ENCODE measurements at places on chromosomes 13 and 19.

- DNase-seq, result no peak
Observed at GRCh38 chr19:39997638-39998216, 867 bp downstream of the ZNF546 start.

DNA sequence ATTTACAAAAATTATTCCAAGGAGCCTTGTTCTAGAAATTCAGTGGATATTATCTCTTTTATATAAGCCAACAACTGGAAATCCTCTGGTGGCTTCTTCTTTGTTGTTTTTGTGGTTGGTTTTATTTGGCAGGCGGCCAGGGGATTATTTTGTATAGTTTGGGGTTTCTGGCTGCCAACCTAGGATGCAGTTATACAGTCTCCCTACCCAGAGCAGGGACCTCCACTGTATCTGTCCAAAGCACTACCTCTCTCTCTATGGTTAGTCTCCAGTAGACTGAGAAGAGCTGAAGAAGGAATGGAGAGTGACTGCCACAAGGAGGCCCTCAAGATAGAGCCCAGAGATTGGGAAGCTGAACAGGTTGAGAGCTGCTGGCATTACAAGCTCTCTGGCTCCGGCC, 80.2 kb downstream of the ZAR1L start:
- no peak for DNase-seq

- DNase-seq, result no peak
Observed at GRCh38 chr19:10855879-10856522, 7.8 kb downstream of the C19orf38 start.

GRCh38 chr19:6531163-6531955, 533 bp downstream of the TNFSF9 start:
- DNase-seq, result no peak

- no peak for DNase-seq
Observed at GRCh38 chr19:7772752-7773291, 9.8 kb downstream of the CLEC4M start.

GRCh38 chr13:62356977-62357376, 941.3 kb upstream of the PCDH20 start:
- DNase-seq, result no peak

GRCh38 chr19:1746401-1747284, 6.7 kb upstream of the ONECUT3 start:
- no peak for DNase-seq

- no peak for DNase-seq
Observed at GRCh38 chr19:14770136-14770535, 8.2 kb downstream of the ADGRE2 start.

- DNase-seq, result no peak
Observed at GRCh38 chr13:101325423-101325822, 90.9 kb downstream of the NALCN start.

DNA sequence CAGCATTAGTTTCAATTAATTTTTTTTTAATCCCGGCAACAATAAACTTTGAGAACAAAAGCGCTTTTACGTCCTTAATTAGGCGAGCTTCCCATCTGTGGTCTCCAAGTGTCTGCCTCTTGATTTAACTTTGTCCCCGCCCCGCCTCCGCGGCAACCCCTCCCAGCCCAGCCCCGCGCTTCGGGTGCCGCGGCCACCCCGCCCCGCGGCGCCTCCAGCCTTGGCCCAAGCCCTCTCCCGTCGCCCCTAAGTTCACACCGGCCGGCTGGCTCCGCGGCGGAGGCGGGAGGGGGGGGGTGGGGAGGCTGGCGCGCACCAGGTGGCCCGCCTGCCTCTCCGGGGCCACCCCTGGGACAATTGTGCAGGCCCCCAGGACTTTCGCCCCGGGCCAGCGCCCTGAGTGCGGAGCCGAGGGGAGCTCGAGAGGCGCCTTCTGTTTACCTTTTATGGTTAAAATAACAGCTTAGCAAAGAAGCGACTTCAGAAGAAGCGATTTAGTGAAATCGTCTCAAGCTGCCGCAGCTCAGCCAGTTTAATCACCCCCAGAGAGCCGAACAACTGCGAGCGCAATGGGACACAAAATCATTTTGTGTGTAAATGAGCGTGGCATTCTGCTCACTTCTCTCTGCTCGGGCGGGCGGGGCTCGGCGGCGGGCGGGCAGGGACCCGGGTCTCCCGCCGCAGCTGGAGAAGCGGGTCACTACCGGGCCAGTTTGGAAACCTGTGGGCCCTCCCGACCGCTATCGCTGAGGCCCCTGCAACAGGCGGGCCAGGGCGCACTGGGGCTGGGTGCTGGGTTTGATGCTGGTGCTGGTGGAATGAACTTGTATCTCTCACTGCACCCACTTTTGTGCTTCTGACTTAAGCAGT, 1.4 kb downstream of the KCTD15 start:
- DNase-seq, result no peak

GRCh38 chr13:108154421-108154858, 60.9 kb downstream of the LIG4 start:
- no peak for DNase-seq

DNA sequence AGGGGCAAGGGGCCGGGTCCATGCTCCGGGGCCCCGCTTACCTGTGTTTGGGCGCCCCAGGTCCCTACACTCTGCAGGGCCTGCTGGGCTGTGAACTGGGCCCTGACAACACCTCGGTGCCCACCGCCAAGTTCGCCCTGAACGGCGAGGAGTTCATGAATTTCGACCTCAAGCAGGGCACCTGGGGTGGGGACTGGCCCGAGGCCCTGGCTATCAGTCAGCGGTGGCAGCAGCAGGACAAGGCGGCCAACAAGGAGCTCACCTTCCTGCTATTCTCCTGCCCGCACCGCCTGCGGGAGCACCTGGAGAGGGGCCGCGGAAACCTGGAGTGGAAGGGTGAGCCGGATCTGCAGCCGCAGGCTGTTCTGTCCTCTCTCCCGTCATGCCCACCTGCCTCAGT, 1.7 kb downstream of the FCGRT start:
- DNase-seq, result no peak

DNA sequence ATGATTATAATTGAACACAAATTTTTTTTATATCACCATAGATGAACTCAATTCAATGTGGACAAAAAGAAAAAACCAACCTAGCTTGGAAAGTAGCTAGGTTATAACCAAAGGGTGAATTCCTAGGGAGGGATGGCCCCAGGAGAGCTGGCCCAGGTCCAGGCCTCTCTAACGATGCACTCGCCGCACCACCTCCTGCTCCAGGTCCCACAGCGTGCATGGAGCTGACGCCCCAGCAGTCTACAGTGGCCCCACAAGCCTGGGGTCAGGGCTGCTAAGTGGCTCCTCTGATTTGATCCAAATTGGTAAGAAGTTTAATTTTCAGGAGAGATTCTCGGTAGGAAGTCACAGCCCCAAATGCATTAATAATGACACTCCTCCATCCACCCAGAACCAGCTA, 48.8 kb downstream of the TSHZ3 start:
- DNase-seq, result no peak

- no peak for DNase-seq
Observed at GRCh38 chr19:1235625-1236538, 1.9 kb downstream of the CBARP start.

DNA sequence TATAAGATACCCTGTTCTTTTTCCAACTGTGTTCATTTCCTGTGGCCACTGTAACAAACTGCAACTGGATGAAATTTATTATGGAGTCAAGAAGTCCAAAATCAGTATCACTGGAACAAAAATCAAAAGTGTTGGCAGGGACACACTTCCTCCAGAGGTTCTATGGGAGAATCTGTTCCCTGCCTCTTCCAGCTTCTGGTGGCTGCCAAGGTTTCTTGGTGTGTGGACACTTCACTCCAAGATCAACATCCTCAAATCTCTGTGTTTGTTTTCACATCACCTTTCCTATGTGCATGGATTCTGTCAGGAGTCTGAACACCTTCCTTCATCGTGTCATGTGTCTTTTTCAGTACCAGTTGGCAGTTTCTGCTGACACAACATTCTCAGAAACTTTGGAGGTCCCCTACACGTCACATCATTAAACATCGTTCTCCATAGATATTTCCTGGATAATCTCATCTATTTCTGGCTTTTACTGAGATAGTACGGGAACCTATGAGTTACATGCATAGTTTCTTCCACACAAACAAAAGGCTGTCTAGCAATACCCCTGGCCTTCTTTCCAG, 15.2 kb upstream of the EFNB2 start:
- no peak for DNase-seq

DNA sequence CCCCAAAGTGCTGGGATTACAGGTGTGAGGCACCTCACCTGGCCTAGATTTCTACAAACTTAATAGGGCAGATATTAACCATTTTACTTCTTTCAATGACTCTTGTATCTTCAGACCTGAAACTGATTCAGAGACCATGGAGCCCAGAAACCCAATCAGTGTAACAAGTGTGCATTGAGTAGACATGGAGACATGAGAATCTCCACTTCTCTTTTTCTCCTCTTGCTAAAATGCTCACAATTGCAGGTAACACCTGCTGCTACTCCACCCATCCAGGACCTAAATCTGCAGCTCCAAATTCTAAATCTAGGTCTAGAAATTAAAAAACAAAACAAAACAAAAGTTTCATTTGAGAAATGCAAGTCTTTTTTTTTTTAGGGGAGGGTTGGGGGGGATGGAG, 42.2 kb upstream of the ZNF681 start:
- DNase-seq, result no peak

DNA sequence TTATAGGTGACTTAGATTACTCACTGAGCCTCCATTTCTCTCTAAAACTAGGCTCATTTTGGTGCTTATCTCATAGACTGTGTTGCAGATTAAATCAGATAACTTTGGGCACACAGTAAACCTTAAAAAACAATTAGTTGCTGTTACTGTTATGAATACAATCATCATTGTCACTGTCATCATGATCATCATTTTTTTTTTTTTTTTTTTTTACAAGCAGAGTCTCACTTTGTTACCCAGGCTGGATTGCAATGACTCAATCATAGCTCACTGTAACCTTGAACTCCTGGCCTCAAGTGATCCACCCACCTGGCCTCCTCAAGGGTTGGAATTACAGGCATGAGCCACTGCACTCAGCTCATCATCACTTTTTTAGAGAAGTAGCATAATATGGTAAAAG, 60.0 kb downstream of the VWA8 start:
- no peak for DNase-seq

GRCh38 chr13:75357576-75358289, 124.2 kb downstream of the TBC1D4 start:
- no peak for DNase-seq

- DNase-seq, result no peak
Observed at GRCh38 chr19:2645826-2646225, 56.7 kb downstream of the GNG7 start.

DNA sequence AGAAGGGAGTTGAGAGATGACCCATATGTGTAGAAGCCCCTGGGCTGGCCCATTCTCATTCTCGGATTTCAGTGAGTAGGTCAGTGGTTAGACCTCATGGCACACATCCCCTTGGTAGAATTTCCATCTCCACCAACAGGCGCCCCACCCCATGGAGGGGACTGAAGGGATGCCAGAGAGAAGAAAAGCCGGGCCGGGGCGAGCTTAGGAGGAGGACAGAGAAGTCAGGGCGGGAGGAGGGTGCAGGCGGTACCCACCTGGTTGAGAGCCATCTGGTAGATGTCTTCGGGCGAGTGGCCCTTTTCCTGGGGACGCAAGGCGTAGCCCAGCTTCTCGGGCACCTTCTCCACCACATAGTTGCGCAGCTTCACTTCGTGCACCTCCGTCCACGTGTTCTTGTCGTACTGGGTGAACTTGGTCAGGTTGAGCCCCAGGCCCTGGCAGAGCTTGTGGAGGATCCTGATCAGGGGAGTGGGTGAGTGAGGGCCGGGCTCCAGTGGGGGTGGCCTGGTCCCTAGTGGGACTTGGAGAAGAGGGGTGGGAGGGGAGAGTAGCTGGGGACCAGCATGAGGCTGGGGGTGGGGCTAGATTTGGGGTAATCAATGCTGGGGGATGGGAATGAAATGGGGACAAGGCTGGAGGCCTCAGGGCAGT, 2.5 kb downstream of the IL4I1 start:
- DNase-seq, result no peak

DNA sequence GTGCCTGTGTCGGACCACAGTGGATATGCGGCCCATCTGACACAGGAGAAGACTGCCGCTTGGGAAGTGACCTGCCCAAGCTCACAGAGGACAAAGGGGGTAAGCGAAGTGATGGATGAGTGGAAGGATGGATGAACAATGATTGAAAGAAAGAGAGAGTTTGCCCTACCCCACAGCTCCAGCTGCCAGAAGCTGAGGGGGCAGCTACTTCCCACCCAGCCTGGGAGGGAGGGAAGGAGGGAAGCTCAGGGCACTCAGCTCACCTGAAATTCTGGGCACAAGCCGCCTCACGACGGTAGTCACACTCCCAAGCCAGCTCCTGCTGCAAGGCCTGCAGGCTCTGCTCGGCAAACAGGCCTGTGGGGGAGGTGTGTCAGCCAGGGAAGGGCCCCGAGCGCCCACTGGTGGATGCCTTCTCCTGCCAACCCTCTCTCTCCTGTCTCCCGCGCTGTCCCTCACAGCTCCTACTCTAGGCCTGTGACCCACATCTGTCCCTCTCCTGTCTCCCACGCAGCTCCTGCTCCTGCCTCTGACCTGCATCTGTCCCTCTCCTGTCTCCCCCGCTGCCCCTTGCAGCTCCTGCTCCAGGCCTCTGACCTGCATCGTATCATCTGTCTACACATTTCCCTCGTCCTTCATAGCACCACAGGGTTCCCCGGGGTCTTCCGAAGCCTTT, 12.0 kb upstream of the NUMBL start:
- DNase-seq, result no peak

DNA sequence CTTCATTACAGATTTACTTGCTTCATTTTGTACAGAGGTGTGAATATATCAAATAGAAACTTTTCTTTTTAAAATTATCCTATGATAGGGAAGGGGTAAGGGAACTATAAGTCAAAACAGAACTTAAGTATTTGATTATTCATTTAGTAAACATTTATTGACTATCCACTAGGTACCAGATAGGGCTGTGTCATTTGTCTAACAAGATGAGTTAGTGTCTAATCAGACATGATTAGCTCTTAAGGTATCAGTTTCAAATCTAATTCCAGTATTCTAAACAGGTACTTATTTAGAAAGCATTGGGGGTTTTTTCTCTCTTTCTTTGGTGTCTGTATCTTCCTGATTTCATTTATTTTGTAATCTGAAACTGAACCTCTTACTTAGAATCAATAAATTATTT, 32.2 kb downstream of the CDADC1 start:
- DNase-seq, result no peak

DNA sequence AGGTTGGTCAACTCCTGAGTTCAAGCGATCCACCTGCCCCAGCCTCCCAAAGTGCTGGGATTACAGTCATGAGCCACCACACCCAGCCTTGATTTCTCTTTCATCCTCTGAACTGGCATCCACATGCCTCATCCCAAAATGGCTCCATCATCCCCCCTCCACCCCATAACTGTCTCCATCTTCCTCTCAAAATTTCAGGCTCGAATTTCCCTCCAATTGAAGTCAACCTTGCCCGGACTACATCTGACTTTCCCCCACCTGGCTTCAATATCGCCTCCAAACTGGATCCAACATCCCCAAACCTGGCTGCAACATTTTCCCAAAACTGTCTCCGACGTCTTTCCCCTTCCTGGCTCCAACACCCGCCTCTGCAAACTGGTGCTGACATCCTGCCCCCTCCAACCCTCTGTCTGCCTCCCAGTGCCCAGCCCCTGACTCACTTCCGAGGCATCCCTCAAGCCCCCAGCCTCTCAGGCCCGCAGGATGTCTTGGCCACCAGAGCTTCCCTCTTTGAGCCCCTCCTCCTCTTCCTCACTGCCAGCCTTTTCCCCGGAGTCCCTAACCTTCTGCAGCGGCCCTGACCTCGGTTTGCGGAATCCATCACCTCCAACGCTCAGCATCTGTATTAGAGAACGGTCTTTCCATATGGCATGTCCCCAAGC, 943 bp downstream of the EXOC3L2 start:
- DNase-seq, result no peak

All from activated gamma-delta T cell (primary cell).